ENCODE measurements at places on chromosomes 7 and 10.

DNA sequence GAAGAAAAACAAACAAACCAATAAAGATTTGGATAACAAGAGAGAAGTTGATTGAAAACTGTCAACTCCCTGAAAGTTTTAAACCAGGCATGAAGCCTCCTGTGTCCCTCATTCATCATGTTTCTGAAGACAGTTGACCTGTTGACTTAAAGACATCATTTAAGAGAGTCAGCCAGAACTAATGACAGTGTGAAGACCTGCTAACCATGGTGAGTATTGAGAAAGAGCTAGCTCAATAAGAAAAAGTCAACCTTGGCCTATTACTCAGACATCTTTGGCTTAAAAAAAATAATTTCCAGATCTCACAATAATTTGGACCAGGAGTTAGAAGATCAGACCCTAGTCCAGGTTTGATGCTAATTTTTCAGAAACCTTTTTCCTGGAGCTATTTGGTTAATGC, 45.3 kb upstream of the ANKRD1 start:
- no peak for DNase-seq

DNA sequence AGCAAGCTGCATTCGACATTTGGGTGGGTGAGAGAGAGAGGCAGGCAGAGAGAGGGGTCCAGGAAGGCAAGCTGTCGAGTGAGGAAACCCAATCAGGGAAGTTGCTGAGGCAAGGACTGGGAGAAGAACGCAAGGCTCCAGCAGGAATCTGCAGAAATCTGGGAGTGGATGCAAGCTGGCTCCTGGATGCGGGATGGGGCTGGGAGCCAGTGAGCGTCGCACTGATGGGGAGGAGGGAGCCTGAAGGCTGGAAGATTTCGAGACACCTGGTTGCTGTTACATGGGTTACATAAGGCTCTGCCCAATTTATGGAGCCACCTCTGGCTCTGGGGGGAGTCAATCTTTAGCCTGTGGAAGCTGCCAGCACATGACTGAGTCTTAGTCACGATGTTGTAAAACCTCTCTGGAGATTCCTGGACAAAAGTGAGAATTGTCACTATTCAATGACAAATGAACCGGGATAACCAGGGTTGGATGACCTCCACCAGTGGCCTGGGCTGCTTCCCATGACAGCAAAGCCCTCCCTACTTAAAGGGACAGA, 51.1 kb upstream of the ADRB1 start:
- DNase-seq: no peak

GRCh38 chr10:73884017-73884416, 9.7 kb upstream of the CAMK2G start:
- no peak for DNase-seq

DNA sequence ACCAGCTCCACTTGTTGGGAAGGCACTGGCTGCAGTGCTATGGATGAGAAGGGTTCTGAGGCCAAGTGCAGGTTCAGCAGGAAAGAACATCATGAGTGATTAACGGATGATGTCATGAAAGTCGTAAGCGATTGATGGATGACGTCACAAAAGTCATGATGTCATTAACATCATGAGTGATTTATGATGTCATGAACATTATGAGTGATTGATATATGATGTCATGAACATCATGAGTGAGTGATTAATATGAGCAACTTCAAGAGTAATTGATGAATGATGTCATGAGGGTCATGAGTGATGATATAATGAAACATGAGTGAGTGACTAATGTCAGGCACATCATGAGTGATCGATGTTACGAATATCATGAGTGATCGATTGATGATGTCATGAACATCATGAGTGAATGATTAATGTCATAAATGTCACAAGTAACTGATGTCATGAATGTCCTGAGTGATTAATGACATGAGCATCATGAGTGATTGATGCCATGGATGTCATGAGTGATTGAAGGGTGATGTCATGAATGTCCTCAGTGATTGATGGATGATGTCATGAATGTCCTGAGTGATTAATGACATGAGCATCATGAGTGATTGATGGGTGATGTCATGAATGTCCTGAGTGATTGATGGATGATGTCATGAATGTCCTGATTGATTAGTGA, 185.6 kb downstream of the PAXIP1 start:
- DNase-seq: no peak

DNA sequence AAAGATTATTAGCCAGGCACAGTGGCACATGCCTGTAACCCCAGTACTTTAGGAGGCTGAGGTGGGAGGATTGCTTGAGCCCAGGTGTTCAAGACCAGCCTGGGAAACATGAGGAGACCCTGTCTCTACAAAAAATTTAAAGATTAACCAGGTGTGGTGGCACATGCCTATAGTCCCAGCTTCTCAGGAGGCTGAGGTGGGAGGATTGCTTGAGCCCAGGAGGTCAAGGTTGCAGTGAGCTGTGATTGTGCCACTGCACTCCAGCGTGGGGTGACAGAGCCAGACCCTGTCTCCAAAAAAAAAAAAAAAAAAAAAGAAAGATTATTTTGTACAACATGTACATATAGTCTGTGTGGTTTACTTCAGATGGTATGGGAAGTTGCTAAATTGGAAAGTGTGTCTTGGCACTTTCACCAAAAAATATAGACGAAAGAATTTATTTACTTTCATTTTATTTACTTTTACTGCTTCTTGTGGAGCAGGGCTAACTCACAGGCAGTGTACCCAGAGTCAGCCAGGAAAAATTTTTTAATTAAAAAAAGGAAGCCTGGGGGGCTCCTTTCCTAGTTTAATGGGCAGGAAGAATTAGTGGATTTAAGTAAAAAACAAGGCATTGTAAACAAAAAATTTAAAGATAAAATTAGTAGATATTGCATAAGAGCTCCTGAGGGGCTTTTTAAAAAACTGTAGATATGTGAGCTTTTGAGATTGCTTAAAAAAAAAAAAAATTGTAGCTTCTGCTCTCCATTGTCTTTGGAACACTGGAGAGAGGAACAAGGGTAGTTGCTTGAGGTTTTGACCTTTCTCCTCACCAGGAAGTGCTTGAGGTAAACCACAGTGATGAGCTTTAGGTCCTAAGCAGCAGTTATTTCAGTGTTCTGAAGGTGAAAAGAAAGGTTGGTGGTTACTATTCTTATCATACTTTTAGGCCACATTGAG, 44.6 kb upstream of the VDAC2 start:
- DNase-seq: no peak

- DNase-seq: no peak
These were observed 13.1 kb upstream of the TLX1 start for GRCh38 chr10:101118031-101118430.

GRCh38 chr7:20783700-20784387, 2.8 kb downstream of the SP8 start:
- no peak for DNase-seq

- DNase-seq: no peak
These were observed 819.1 kb downstream of the GRID1 start for GRCh38 chr10:85547460-85548023.

GRCh38 chr7:151279868-151280267, 31.4 kb upstream of the SMARCD3 start:
- no peak for DNase-seq

DNA sequence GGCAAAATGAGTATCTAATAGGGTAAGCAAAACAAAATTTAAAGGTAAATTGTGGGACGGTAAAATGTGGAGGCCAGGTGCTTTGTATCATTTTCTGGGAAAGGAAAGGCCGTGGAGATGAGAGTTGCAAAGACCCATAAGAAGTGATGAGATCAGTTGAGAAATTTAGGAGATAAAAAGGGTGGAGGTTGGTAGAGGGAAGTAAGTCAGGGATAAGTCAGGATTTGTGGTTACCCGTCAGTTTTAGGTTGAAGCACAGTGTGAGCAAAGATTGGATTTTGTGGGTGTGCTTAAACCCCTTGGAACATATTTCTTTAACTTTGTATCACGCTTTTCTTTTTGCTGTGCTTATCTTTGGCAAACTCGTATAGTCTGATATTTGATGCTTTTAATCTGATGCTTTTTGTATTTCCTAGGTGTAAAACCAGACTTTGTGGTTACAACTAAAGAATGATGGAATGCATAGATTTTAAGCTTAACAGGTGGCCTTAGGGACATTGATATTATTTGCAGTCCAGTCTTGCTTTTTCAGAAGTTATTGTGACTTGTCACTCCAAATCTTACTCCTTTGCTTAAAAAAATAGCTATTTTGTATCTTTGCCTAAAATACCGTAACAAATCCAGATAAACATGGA, 1.2 kb downstream of the BTRC start:
- DNase-seq: no peak

DNA sequence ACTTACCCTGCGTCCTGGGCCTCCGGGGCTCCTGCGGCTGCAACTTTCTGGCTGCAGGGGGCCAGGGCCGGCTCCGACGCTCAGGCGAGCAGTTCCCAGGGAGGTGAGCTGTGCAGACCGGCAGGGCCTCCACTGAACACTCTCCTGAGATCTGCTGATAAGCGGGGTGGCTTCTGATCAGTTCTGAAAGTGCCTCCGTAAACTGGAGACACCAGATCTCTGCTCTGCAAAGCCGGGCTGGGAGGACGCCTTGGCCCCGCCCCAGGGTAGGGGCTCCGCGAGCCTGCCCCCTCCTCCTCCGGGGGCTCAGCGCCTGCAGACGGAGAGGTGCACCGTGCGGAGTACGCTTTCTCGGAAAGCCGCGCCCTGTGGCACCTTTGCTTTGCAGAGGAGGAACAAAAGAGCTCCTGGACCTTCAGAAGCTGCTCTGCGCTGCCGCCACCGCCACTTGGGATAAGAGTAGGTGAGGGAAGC, 141.3 kb upstream of the VKORC1L1 start:
- DNase-seq: peak; percentile 37

DNA sequence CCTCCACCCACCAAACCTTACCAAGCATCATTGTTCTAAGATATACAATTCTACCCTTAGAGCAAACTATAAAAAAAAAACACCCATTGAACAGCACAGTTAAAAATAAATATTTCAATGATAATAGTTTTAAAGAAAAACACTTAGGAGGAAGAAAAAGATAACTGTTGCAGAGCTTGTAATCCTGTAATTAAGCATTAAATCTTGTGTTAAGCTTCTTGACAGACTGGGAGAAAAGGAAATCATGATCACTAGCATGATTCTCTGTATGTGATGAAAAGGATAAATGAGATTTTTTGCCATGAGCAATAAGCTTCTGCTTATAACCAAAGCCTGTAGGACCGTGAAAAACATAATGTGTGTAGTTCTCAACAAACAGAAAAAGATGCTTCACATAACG, 289.8 kb downstream of the CACNA2D1 start:
- DNase-seq: peak; percentile 57

- no peak for DNase-seq
These were observed 38.6 kb downstream of the CDC14C start for GRCh38 chr7:48962821-48963505.

DNA sequence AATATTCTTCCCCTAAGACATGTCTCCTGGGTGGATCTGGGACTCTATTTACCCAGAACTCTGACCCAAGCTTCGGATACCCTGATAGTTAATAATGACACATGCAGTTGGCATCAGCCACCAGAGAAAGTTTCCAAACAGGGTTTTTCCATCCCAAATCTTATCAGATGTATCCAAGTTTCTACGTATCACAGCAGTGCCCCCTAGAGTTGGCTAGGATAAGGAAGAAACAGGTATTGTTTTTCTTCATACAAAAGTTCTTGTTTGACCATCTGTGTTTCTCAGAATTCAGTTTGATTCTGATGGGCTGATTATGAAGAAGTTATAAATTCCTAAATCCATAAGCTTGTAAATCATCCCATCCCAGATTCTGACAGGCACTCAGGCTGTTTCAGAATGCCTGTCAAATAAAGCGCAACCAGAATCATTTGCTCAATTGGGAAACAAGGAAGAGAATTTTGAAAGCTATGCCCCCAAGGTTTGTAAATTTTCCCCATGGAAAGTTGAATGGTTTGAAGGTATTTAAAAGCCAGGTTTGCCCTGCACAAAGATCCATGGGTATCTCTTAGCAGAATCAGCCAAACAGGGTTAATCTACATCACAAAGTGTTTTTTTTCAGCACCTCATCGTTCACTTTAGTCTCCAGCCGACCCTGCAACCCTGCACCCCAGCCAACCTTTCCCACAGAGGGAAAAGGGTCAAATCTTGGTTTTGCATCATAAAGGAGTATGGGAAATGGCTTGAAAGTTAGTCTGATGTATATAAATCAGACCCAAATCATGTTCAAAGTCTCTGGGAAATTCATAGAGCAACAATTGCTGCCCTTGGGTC, 47.4 kb downstream of the NRAP start:
- no peak for DNase-seq

DNA sequence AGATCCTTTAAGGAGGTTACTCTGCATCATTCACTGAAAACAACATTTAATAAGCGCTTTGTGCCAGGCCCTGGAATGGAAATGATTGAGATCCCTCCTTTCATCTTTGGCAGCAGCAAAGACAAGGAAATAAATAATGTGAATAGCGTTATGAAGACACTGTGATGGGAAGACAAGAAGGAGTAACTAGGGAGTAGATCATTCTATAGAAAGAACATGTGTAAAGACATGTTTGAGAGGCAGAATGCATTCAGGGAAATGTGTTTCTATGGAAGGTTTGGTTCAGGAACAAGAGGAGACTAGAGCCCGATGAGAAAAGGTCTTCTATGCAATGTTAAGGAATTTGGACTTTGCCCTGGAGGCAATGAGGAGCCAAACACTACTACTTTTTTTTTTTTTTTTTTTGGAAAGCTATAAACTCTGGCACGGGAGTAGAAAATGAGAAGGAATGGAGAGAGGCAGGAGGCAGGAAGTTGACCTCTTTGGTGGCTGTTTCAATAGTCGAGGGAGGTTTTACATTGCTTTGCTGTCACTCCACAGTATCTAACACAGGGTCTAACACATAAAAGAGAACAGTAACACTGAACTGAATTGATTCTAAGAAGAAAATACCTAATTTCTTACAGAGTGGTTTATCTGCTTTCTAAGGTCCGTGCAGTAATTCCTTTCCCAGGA, 44.9 kb downstream of the SMURF1 start:
- no peak for DNase-seq

DNA sequence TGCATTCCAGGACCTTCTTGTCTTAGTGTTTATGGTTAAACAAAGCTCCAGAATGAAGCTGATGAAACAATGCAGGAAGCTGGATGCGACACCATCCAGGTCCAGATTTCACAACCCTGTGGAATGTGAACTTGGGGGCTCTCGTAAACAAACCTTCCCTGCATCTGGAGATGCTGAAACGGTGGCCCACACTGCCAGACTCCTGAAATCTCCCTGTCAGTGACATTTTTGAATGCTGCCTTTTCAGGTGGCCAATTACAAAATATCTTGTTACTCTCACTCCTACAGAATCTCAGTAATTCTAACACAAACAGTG, 18.8 kb downstream of the VIPR2 start:
- no peak for DNase-seq

DNA sequence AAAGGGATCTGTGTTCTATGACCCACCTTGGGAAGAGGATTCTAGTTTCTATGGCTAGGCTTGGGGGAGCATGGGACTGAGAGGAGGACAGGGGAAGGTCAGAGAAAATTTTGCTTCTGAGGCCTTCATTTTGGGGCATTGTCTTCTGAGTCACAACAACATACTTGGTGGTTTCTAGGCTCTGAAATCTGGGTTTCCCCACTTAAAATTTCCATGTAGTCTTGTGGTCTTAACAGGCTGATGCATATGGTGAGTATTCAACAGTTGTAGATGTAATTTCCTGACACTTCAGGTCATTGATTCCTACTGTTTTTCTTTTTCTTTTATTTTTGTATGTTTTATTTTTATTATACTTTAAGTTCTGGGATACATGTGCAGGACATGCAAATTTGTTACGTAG, 88.5 kb downstream of the ANKRD7 start:
- DNase-seq: no peak

Data from NCI-H2227 treated with DMSO at 0.1 percent for 48 hours (cell line).